ENCODE measurements at places on chromosomes 7 and 10.

DNA sequence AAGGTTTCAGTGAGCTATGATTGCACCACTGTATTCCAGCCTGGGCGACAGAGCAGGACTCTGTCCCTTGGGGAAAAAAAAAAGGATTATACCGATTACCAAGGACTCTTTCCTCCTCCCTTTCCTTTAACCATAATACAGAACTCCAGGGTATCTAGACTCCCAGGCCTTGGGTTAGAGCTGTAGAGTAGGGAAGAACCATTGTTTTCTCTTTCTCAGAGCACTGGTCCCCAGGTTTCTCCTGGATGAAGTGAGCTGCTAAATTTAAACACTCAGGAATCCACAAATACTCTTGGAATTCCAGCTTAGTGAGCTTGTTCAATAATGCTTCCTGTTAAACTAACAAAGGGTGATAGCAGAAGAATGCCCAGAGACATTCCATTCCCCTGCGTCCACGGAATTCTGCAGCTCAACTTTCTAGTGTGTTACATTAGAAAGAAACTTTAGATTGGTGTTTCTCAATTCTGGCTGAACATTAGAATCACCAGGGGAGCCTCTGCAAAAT lies 14.6 kb upstream of the RPEL1 start:
- no peak for DNase-seq

- DNase-seq = no peak
Measured at GRCh38 chr10:11975795-11976194, 66.8 kb downstream of the UPF2 start.

DNA sequence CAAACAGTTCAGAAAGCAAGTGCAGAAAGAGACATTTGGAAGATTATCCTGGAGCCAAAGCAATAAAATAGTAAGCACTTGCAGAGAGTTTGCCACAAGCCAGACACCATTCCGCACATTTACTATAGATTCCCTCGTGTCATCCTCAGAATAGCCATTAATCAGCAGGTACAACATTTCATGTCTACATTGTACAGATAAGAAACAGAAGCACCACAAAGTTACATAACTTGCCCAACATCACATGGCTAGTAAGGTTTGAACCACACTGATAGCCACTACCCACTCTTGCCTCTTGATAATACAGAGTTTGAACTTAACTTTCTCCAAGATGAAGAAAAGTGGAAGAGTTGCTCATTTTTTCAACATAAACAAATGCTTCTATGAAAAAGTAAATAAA lies 40.6 kb upstream of the GHITM start:
- no peak for DNase-seq

GRCh38 chr7:136728945-136729344 lies 139.5 kb upstream of the CHRM2 start:
- DNase-seq = no peak

GRCh38 chr10:129891806-129892205 lies 72.3 kb downstream of the EBF3 start:
- DNase-seq = no peak

GRCh38 chr10:58641095-58641531 lies 128.4 kb downstream of the BICC1 start:
- DNase-seq = no peak

DNA sequence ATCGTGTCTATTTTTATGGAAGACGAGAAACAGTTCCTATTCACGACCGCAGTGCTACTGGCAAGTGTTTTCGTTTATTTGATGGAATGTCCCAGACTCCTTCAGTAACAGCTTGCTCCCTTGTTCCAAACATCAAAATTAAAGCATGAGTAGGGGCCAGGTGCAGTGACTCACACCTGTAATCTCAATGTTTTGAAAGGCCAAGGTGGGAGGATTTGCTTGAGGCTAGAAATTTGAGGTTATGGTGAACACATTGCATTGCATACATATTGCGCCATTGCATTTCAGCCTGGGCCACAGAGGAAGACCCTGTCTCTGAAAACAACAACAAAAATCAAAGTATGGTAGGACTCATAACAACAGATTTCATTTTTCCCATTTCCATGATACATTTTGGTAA lies 22.8 kb downstream of the PTTG1IP2 start:
- DNase-seq = no peak

All from caudate nucleus (tissue), 63 donors.